ENCODE measurements at places on chromosomes 5 and 9.

- no peak for DNase-seq
Observed at GRCh38 chr5:98898743-98899142, 30.1 kb downstream of the CHD1 start.

DNA sequence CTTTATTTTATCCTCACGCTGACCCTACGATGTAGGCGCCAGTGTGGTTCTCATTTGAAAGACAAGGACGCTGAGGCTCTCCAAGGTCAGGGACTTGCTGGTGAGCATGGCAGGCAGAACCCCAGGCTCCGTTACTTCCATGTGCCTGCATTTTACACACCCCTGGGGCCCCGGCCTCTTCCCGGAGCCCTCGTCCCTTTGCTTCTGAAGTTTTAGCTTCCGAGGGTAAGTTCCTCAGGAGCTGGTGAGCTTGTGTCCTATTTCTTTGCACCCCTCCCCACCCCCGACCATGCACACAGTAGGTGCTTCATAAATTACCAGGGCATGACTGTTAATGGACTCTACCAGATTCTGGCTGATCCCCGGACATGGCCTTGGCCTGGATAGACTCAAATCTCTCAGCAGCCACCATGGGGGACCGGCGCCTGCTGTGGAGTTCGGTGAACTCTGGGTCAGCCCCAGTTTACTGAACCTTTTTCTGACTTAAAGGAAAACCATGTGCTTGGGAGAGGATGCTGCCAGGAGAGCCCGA lies 59.3 kb upstream of the RNU6ATAC start:
- DNase-seq = no peak

DNA sequence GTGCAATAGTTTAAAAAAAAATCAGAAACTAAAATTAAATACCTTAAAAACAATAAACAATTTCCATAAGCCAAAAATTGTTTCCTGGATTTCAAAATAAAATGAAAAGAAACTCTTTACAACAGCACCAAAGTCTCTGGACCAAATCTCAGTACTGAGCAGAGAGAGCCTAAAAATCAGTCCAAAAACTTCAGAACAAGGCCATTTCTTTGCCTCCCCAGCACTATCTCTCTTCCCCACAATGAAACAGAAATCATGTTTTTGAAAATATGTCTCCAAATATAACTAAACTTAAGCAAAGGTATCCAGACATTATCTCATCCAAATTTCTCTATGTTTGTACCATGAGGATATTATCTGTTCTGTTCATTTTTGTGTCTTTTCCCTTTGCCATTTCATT lies 1.0 kb downstream of the FREM1 start:
- no peak for DNase-seq

GRCh38 chr5:120255214-120255613 lies 208.9 kb upstream of the PRR16 start:
- DNase-seq = no peak

- DNase-seq = no peak
Observed at GRCh38 chr9:95413793-95414192, 96.3 kb upstream of the FANCC start.

DNA sequence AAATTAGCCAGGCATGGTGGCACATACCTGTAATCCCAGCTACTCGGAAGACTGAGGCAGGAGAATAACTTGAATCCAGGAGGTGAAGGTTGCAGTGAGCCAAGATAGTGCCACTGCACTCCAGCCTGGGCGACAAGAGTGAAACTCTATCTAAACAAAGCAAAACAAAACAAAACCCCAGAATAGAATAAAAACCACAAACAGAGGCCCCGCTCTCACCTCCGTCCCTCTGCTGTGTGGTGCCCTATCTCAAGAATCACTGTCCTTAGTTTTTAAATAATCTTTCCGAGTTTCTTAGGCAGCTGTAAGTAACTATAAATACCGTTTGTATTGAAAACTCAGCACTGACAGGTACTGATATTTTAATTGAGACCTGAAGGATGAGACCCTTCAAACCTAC lies 42.7 kb upstream of the IER5L start:
- DNase-seq = no peak
